ENCODE measurements at places on chromosomes 7 and 10. TPM values are rescaled to one million over a fixed set of nuclear protein-coding genes. Genes with fewer than 3 reads are reported as not detected.
A peak's percentile ranks its signal among the peaks of the same experiment; 100 is the strongest.

GRCh38 chr7:6438427-6438826, 9.3 kb downstream of the DAGLB start:
- DNase-seq: peak; percentile 56

- DNase-seq: no peak
Measured at GRCh38 chr7:135098391-135098790, 49.5 kb upstream of the TMEM140 start.

- DNase-seq: peak; percentile 21
Measured at GRCh38 chr7:43585562-43585961, 2.7 kb downstream of the STK17A start.

DNA sequence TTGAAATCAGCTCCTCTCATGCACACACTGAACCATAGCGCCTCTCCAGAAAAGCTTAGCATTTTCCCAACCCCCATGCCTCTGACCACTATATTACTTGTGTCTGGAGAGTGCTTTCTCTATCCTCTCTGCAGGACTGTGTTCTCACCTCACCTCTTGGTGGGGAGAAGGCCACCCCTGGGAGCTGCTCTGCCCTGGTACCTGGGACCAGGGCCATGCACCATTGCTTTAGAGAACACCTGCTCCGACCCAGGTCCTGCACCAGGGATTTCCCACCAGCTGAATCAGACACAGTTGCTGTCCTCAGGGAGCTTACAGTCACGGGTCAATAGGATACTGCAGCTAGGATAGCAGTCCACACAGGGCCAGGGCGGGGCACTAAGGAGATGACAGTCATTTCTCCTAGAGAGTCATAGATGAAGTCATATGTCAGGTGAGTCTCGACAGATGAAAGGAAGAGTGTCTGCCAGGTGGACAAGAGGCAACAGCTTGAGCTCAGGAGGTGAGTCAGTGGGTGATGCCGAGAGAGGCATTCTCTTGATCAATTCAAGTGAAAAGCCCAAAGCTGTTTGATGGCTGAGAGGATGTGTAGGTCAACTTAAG, 619 bp upstream of the LMTK2 start:
- no peak for DNase-seq

DNA sequence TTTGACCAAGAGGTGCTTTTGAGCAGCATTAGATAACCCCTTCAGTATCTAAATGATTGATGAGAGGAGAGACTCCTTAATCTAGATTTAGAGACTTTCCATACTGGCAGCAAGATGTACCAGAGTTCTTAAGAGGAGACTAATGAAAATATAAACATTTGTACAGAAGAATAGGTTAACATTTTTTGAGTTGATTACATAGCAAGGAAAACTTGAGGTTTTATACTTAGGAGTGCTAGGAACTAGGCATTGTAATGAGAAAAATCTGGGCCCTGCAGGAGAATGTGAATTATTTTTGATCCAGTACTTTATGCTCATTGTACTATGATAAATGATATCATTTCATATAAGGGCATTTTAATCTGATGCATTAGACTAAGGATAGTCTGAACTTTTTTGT, 261.7 kb downstream of the EXOC4 start:
- DNase-seq: no peak

- DNase-seq: no peak
Measured at GRCh38 chr7:45601816-45602540, 27.8 kb downstream of the ADCY1 start.

DNA sequence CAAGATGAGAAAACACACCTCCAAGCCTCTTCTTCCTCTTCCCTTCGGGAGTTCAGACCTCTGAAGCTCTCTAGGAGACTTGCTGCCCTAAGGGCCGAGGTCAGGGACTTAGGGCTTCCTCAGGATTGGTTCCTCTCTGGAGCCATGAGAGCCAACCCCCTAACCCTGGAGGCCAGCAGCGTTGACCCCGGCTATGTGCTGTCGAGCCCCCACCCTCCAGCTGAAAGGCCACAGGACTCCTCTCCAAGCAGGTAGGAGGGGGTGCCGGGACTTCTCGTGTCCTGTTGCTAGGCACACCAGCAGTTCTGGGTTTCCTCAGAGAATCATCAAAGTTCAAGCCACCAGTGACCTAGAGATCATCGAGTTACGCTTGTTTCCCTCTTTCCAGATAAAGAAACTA, 87.4 kb downstream of the ARHGAP22 start:
- no peak for DNase-seq

- no peak for DNase-seq
Measured at GRCh38 chr7:21304808-21305375, 123.0 kb upstream of the SP4 start.

DNA sequence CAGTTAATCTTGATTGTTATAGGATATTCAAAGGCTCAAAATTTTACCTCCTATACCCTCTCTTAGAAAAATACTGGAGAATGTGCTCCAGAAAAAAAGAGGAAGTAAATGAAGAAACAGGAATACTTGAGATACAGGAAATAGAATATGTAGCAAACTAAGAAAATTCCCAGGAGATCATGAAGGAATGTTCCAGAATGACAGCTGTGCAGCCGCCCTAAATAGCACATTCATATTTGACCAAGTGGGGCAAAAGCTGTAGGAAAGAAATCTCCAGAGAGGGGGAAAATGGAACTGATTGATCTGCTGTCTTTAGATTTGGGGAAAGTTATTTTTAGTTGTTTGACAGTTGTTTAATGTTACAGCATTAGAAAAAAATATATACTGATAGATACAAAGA, 46.2 kb upstream of the ZEB1 start:
- no peak for DNase-seq

PIP4K2A gene
- 19.8 TPM for total RNA-seq

ADIRF gene
- total RNA-seq: 13.2 TPM

ICA1 gene
- 4.6 TPM for total RNA-seq

SLC26A5 gene
- total RNA-seq: 0.21 TPM
